CMK (cell line): ENCODE measurements at places on chromosomes 1 and 21.
A peak's percentile ranks its signal among the peaks of the same experiment; 100 is the strongest.

GRCh38 chr1:87757676-87758075 is 429.0 kb downstream of the LMO4 start:
- DNase-seq, result no peak

- DNase-seq, result no peak
These were observed 13.5 kb downstream of the GSTM5 start for GRCh38 chr1:109725510-109725909.

DNA sequence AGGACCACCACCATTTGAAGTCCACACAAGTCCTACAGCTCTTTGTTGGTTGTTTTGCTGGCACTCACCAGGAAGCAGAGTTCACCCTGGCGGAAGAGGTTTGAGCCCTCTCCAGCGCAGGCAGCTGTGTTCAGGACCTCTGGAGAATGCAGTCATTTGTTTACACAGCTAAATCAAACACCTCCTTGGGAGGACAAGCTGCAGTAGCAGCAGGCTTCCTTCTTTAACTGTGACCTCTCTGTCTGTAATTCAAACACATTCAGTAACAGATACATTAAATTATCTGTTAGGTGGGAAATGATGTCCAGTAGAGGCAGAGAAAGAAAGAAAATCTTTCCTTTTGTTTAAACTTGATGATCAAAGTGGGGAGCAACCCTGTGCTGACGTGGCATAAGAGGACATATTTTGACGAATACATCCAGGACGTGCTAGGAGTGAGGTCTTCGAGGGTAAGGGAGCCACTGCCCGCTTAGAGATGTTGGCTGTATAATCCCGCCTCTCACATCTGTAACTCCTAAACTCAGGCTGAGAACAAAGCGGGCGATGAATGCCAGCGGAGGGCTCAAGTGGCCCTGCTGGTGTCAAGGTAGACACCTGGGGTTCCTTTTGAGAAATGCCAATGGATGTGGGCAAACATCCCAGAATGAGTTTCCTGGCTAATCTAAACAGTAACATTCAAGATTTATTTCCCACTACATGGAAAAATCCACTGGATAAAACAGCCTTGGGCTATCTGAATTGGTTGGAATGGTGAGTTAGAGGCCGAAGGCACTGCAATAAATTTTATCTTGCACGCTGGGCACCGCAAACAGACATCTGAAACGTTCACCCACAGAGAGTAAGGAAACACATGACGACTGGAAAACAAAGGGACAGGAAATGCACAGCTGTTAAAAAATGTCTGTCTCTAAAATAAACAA is 51.7 kb downstream of the ABCA4 start:
- no peak for DNase-seq

DNA sequence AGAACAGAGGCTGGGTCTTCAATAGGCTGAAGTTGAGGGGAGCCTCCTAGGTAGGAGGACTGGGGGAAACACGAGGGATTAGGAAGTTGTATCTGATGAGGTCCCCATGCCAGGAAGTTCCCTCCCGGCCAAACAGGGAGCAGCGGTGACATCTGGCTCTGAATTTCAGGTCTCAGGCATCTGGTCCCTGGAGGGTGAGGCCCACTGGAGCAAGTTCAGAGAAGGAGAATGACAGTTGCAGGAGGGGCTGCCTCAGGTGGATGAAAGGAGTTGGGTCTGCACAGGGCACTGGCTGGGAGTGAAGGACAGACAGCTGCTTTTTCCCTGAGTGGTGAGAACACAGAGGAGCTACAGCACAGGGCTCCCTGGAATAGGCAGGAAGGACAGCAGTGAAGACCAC is 9.1 kb downstream of the TMEM9 start:
- no peak for DNase-seq

- peak; percentile 54 for DNase-seq
These were observed 23.0 kb downstream of the ACTA1 start for GRCh38 chr1:229410692-229411433.

- DNase-seq, result no peak
These were observed 36.6 kb upstream of the SLC44A3 start for GRCh38 chr1:94783342-94784189.

GRCh38 chr1:111769517-111770146 is 13.9 kb downstream of the DDX20 start:
- DNase-seq, result no peak

- DNase-seq, result no peak
These were observed 18.8 kb upstream of the CITED4 start for GRCh38 chr1:40880813-40881549.

DNA sequence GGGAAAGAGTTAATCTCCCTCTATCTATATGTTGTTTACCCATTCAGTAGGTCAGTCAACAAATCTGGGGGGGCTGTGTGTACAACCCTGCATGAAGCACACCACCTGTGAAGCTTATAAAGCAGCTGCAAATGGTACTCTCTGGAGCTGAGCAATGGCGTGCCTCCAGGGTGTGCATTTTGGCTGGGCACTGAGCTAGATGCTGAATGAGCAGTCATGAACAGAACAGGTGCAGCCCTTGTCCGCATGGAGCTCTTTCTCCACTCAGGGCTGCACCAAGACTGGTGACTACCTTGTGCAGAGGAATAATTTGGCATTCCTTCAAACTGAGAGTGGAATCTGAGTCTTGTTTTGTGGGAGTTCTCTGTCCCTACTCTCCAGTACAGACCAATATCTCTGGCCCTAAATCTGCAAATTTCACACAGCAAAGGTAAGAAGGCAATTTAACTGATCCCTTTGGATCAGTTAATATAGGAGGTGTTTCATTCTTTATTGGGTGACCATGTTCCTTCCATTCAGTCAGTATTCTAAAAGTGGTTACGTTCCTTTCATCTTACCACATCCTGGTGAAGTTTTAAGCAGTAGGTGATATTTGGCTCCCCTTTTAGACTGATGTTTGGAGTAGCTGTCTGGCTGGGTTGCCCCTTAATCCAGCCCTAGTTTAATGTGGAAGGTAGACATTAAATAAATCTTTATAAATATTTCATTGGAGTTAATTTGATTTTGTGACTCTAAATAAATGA is 76.0 kb downstream of the GPR88 start:
- DNase-seq, result no peak

DNA sequence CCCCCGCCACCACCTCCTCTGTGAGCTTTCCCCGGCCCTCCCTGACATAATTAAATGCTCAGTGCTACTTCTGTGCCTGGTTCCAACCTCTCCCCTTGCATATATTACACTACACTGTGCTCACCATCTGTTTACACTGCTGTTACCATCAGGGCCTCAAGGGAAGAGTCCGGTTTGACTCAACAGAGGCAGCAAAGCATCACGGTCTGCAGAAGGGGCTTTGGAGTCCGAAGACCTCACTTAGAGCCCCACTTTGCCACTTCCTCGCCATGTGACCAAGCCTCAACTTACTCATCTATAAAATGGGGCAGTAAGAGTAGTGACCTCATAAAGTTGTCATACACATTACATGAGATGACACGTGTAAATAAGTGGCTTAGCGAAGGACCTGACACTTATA is 27.4 kb downstream of the KCNN3 start:
- no peak for DNase-seq

DNA sequence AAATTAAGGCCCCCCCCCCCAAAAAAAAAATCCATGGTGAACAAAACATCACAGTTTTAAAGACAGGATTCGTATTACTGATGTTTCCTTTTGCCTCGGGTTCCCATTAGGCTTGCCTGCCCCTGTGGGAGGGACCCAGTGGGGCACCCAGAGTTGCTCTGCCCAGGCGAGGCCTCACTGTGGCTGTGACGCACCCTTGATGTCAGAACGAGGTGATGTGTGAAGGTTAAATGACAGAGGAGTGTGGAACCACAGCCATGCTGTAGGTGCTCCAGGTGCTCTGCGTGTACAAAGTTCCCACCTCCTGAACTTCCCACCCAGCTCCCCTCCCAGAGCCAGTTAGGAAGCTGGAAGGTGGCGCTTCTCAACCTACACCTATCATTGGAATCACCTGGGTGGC is 37.9 kb downstream of the GRHL3 start:
- no peak for DNase-seq

DNA sequence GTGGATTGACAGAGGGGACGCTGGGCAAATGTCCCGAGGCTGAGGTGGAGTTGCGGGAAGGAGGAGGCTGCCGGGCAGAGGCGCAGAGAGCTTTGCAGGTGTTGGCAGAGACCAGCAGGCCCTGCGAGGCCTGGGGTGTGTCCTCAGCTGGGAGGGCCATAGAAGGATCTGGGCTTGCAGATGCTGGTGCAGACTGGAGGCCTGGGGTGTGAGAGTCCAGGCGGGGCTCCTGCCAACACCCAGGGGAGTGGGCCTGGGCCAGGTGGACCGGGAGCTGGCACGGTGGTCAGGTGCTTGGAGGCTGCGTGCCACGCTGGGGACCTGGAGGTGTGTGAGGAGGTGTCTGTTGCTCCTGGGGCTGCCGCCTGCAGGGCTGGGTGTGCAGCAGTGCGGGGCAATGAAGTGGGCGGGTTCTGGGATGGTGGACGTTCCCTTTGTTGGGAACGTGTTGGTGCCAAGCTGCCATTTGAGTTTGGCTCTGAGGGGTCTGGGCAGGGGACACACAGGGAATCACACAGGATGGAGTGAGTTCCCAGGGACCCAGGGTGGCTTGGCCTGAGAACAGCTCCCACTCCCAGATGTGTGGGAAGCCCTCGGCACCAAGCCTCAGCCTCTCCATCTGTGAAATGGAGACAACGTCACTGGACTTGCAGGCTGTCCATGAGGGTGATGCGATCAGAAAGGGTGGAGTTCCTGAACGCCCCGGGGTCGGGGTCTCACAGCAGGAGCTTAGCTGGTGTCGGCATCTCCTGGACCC is 39.9 kb upstream of the POFUT2 start:
- no peak for DNase-seq

GRCh38 chr1:108719656-108720435 is 7.1 kb downstream of the FNDC7 start:
- no peak for DNase-seq

- no peak for DNase-seq
These were observed 49.1 kb upstream of the GNG12 start for GRCh38 chr1:67882196-67882958.

DNA sequence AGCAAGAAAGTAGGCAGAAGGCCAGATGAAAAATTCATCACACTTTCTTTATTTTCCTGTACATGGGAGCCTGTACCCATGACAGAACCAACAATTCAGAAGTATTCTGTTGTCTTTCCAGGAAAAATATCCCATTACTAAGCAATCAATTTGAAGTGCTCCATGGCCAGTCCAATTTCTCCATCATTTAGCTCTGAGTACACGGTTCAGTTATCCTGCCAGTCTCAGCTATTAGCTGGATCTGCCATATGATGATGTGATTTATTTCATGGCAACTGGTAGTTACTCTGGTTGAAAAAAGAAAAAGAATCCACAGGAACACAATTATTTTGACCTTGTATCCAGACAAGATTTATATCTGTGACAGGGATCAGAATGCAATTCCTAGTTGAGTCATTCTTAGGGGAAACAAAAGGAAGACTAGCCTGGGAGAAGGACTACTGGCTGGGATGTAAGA is 70.6 kb upstream of the GORAB start:
- no peak for DNase-seq
